ENCODE measurements at places on chromosomes 6 and 20.

GRCh38 chr20:796921-797320 lies 28.6 kb upstream of the SLC52A3 start:
- no peak for DNase-seq

GRCh38 chr6:1636971-1637871 lies 27.5 kb downstream of the FOXC1 start:
- DNase-seq: peak; percentile 20

DNA sequence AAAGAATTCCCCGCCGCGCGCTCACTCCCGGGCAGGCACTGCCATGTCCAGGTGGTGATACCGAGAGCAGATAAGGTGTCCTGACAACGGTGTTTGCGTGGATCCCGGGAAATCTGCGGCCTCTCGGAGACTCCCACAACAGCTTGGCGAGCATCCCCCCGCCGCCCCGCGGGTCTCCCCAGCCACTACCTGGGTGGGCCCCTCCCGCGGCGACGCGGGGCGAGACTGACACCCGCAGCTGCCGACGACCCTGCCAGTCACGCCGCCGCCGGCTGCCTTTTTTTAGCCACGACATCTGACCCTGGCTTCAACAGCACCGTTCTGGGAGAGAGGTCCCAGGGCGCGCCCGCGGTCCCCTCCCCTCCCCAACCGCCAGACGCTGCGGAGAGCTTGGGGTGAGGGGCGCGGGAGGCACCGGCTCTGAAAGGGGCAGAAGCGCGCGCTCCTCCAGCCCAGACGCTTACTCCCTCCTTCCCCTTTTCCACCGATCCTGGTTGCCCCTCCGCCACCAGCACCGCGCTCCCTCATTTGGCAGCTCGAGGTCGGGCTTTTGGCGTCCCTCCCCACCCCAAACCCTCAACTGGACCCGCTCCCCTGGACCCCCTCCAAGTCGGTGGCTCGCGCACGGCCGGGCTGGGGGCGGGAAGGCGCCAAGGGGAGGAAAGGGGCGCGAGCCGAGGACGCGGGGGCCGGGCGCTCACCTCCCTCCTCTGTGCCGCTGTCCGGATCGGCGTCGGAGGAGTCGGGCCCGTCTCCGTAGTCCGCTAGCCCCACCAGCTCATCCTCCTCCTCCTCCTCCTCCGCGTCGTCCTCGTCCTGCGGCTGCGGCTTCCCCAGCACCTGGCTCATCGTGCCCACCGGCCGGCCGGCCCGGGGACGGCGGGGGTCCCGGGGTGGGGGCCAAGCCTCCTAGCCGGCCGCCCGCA lies 665 bp downstream of the RRAGD start:
- DNase-seq: peak; percentile 53

DNA sequence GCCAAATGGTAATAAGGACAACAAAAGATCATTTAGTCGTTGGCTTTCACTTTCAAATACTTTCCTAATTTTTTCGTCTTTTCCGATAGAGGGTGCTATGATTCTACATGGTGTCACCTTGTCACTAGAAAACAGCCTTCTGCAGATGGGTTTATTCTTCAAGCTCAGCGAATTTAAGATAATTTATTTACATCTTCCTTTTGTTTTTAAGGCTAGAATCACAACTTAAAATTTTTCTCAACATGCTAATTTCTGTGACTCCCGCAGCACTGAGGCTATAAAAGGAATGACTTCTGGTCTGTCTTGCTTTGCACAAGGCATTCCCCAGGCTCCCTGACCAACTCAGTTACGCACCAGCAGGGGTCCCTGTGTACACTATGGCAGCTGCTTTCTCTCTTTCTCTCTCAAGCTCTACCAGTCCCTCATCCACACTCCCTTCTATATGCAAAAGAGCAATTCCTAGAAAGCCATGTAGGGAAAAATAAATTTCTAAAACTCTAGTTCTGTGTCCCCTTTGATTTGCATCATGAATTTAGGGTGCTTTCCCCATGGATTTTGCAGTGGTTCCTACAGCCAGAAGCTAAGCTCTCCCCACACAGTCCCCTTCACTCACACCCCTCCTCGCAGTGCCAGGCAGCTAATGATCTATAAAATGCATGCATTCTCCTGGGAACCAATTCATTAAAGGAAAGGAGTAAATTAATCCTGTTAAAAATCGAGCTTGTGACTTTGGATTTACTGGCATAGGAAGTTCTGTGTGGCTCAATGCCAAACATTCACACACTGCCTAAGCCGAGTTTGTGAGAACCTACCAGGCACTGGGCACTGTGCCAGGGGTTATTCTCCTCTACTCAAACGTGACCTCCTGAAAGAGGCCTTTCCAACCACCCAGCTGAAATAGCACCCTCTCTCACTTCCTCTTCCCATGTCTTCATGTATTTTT lies 74.5 kb downstream of the DCDC2 start:
- DNase-seq: peak; percentile 90

- DNase-seq: no peak
Observed at GRCh38 chr20:14829906-14830305, 492.5 kb upstream of the FLRT3 start.

- no peak for DNase-seq
Observed at GRCh38 chr6:2733324-2733723, 17.4 kb downstream of the MYLK4 start.
